ENCODE measurements at places on chromosomes 12 and 14.

GRCh38 chr12:131363841-131364495, 346.9 kb upstream of the SFSWAP start:
- DNase-seq, result no peak

DNA sequence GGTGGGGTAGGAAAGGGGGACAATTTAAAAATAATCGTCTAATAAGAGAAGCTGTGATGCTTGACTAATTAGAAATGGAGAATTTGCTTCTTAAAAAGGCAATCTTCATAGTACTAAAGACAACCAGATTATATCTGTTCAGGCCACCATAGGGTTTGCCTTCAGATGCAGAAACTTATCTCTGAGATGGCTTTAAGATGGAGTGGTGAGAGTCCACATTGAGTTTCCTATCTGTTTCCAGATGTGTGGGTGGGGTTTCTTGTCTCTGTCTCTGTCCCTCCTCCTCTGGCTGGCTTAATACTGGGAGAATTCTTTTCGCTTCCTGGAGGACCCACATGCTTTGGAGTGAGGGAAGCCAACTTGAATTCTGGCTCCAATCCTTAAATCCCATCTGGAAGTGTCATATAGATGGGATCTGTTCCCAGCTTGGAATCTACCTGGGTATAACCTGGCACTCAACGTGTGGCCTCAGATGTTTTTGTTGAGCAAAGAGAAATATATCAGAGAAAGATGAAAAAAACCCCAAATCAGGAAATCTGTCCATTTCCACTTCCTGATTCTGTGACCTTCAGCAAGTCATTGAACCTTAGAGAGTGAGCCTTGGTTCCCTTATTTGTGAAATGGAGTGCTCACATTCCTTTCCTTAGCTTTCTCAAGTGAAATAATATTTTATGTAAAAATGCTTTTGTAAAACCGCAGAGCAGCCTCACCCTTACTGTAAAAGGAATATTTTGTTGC, 66.4 kb downstream of the CHST11 start:
- no peak for DNase-seq

DNA sequence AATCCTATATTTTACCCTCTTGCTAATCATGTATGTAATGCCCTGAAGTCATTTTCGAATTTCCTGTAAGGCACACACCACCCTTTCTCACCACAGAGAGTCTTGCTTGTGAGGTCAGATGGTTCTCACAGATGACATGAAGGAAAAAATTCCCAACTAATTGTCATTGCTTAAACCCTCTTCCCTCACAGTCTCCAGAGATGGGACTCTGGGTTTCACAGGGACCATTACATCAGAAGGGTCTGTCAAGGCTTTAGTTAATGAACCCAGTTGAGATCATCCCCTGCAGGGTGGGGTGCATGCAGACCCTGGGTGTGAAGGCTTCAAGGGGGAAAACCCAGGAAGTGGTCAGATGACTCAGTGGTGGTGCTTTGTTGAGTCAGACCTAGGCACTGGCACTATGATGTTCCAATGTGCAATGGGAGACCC, 229.6 kb downstream of the BCAT1 start:
- no peak for DNase-seq

- peak; percentile 5 for DNase-seq
Observed at GRCh38 chr12:41190338-41190737, 2.2 kb downstream of the PDZRN4 start.

DNA sequence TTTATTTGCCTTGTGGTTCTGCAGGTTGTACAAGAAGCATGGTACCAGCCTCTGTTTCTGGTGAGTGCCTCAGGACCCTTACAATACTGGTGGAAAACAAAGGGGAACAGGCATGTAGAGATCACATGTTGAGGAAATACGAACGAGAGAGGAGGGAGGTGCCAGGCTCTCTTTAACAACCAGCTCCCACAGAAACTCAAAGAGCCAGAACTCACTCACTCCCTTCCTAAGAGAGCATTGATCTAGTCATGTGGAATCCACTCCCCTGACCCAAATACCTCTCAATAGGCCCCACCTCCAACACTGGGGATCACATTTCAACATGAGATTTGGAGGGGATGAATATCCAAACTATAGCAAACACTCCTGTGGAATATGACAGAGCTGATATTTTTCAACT, 938.0 kb downstream of the GALC start:
- DNase-seq, result no peak

- DNase-seq, result no peak
Observed at GRCh38 chr14:30985796-30986195, 39.7 kb upstream of the AP4S1 start.

GRCh38 chr12:12562016-12562483, 613 bp downstream of the DUSP16 start:
- DNase-seq, result no peak

DNA sequence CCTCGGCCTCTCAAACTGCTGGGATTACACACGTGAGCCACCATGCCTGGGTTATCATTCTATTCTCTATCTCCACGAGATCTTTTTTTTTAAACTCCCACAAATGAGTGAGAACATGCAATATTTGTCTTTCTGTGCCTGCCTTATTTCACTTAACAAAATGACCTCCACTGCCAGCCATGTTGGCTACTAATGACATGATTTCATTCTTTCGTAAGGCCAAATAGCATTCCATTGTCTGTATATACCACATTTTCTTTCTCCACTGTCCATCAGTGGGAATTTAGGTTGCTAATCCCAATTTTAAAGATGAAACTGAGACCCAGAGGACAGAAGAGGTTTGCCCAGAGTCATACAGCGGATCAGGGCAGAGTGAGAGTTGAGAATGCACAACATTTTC, 10.9 kb upstream of the TRPV4 start:
- no peak for DNase-seq

GRCh38 chr12:45315462-45315861, 99.6 kb downstream of the ANO6 start:
- DNase-seq, result no peak

- DNase-seq, result no peak
Observed at GRCh38 chr14:74324931-74325361, 22.2 kb upstream of the ABCD4 start.

- no peak for DNase-seq
Observed at GRCh38 chr12:9757433-9758025, 3.2 kb downstream of the CD69 start.

DNA sequence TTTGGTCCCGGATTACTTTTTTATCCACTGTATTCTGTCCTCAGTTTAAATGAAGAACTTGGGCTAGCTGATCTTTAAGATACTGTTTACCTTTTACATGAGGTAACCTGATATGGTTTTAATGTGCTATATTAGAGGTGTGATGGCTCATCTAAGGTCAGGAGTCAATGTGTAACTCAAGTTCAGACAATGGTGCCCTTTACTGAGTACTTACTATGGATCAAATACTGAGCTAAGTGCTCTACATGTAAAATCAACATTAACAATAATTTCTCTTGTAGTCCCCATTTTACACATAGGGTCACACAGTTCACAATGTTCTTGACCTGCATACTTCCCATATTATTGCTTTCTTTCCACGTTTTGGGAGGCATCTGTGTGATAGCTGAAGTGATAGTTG, 79.2 kb downstream of the CEP83 start:
- no peak for DNase-seq

DNA sequence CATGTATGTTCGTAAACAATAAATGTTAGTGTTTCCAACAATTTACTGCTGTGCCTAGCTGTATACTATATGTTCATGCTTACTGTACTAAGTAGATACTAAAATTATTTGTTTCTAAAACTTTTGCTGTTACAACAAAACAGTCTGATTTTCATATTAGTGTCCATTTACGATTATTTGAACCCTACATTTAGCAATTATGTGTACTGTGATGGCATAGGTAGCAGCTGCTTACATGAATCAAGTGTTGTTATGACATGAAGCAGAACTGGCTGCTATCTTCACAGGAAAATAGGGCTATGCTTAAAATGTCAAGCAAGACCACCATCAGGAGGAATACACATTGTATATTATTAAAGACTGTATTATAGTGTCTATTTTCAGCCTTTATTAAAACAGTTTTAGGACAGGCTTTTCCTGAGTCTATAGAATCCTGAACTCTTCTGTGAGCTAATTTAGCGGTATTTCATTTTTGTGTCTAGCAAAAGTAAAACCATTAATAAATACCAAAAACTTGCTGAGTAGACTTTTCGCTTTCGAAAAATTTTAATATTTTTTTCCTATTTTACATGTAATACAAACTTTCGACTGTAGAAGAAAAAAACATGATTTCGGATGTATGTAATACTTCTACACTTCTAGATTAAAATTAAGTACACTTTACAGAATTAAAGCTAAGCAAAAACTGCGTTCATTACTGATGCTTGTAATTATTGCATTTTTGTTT, 1.1 kb upstream of the WDR89 start:
- no peak for DNase-seq

- no peak for DNase-seq
Observed at GRCh38 chr12:33818313-33818712, 204.0 kb upstream of the ALG10 start.

GRCh38 chr12:6368906-6369525, 6.3 kb downstream of the SCNN1A start:
- DNase-seq, result no peak

- no peak for DNase-seq
Observed at GRCh38 chr12:107356266-107356936, 263.1 kb upstream of the CRY1 start.

GRCh38 chr12:47903151-47903611, 1.6 kb downstream of the VDR start:
- peak; percentile 32 for DNase-seq

- no peak for DNase-seq
Observed at GRCh38 chr14:72894623-72895378, 900 bp upstream of the DPF3 start.

DNA sequence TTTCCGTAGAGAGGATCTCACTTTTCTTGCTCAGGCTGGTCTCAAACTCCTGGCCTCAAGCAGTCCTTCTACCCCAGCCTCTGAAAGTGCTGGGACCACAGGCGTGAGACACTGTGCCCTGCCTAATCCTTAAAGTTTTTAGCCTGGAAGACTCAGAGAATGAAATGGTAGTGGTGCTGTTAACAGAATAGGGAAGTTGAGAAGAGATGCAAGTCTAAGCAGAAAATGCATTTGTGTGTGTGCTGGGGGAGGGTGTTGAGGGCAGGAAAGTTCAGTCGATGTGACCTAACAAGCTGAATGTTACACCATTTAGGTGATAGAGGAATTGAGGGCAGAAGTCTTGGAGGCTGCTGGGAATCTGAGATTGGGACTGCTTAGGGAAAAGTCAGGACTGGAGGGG, 6.9 kb upstream of the TUBA1A start:
- no peak for DNase-seq

DNA sequence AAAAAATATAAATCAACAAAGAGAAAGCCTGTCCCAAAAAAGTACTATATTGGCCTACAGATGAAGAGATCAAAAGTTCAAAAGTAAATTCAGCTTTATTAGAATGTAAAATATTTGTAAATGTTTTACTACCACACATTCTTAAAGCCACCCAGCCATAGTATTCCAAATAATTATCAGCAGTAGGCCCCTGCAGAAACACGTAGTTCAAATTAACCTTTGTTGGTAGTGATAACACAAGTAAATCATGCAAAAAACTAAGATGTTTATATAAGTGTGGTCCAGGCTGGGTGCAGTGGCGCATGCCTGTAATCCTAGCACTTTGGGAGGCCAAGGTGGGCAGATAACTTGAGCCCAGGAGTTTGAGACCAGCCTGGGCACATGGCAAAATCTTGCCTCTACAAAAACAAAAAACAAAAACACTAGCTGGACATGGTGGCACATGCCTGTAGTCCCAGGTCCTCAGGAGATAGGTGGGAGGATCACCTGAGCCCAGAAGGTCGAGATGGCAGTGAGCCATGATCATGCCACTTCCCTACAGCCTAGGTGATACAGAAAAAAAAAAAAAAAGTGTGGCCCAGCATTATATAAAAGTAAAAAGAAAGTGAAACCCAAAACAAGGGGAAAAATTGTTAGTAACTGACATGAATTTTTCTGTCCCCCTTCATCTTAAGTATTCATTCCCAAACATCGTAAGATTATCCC, 17.9 kb downstream of the SPTLC2 start:
- DNase-seq, result no peak

- DNase-seq, result no peak
Observed at GRCh38 chr14:66017927-66018326, 468.2 kb upstream of the CCDC196 start.

- DNase-seq, result no peak
Observed at GRCh38 chr14:52961060-52961639, 10.3 kb upstream of the FERMT2 start.

DNA sequence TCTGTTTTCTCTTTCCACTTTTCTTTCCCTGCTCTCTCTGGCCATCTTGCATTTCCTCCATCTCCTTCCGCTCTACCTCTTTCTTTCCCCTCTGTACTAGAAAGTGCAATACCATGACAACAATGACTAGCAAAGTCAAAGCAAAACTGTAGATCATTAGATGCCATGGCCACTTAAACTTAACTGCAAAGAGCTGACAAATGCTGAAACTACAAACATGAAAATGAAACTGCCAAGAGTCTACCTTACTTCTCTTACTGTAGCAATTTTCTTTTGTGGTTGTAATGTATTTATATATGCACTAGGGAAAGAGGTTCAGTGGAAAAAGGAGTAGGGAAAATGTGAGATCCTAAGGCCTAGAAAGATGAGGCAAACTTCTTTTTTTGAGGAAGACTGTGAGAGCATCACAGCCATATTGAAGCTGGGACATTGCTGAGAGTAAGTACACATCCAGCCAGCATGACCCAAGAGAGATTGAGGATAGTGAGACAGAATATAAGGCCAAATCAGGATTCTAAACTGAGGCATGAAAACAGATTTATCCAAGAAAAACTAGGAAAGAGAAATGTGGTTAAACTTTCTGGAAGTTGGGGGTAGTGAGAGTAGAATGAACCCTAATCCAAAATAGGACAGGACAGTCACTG, 276.6 kb upstream of the NAV3 start:
- no peak for DNase-seq

DNA sequence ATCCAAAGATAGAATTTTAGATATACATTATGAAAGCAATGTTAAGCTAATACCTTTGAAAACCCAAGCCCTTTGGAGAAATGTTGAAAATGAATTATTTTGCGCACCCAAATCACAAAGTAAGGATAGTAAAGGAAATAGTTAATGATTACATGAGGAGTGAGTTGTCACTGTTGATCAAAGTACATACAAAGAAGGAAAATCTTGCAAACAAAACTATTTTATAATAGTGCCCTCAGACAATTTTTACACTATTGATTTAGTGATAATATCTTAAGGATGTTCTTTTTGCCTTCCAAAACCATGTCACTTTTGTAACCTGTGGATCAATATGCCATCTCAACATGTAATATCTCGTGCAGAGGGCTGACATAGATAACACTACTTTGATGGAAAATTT, 146.8 kb downstream of the DUSP6 start:
- no peak for DNase-seq

- no peak for DNase-seq
Observed at GRCh38 chr14:26993556-26993955, 395.7 kb upstream of the NOVA1 start.

GRCh38 chr12:15863984-15864383, 18.2 kb upstream of the STRAP start:
- DNase-seq, result no peak

DNA sequence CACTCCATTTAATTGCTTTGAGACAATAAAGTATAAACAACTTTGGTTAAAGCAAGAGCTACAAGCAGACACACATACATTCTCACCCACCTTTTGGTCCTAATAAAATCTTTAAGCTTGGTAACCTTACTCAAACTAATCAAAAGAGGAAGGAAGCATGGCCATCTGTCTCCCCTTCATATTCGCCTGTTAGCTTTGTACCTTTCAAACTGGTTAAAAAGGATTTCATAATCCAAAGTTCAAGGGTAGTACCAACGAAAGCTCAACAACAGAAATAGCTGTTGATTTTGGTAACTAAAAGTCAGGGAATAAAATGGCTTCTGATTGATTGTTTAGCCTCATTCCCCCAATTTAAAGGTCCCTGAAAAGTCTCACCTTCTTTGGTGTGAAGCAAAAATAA, 456.9 kb downstream of the BCAT1 start:
- DNase-seq, result no peak

- no peak for DNase-seq
Observed at GRCh38 chr14:100530270-100531072, 56.7 kb downstream of the BEGAIN start.
